ENCODE measurements at places on chromosomes 6 and 20.
A peak's percentile ranks its signal among the peaks of the same experiment; 100 is the strongest.

- peak; percentile 42 for DNase-seq
Observed at GRCh38 chr6:20876036-20876435, 341.8 kb downstream of the CDKAL1 start.

DNA sequence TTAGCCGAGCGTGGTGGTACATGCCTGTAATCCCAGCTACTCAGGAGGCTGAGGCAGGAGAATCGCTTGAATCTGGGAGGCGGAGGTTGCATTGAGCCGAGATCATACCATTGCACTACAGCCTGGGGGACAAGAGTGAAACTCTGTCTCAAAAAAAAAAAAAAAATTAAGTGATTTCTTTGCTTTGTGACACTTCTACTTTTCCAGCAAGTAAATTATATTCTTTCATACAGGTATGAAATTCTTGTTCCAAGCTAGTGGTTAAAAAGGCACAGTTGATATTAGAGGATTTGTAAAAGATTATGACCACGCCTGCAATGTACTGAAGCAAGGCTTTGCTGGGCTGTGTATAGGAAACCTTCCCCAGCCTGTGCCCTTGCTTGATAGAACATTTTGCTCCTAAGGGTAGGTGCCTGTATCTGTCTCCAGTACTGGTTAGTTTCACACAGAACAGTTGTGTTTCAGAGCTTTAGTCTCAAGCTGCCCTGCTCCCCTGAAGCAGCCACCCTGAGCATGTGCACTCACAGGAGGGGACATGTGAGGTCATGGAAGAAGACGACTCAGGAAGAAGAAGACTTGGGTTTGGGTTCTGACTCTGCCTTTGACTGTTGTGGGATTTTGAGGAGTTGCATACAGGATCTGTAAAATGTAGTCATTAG lies 10.2 kb downstream of the PTPN1 start:
- DNase-seq, result no peak

DNA sequence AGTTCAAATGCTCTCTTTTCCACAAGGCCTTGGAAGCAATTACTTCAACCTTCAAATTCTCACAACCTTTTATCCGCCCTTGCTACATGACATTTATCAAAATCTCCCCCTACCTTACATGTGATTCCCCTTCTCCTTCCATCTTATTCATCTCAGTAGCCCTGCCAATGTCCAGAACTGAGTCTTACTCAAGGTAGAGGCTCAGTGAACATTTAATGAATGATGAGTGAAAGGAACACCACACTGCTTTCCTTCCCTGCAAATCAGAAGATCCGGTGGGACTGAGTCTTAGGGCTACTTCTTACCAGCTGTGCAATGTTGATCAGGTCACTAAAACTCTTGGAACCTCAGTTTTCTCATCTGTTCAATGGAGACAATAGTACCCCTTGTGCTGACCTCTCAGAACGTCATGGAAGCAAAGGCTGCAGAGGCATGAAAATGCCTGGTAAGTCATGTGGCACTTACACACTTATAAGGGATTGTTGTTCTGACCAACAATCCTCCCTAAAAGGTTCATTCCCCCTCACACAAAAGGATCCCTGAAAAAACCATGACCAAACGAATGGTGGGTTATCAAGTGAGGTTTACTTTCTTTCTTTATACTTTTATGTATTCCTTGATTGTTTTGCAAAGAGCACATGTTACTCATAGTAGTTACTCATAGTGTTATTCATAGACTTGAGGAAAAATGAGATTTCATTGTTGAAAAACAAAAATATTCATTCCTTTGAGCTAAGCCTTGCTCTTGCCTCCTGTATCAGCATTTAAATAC lies 6.5 kb downstream of the MDGA1 start:
- no peak for DNase-seq

- peak; percentile 55 for DNase-seq
Observed at GRCh38 chr6:89034586-89035251, 45.8 kb upstream of the PNRC1 start.

- DNase-seq, result no peak
Observed at GRCh38 chr6:163516908-163517307, 102.4 kb downstream of the QKI start.

GRCh38 chr20:59808729-59809381 lies 124.6 kb downstream of the SYCP2 start:
- no peak for DNase-seq

- DNase-seq, result no peak
Observed at GRCh38 chr6:114718716-114719270, 376.0 kb upstream of the HS3ST5 start.

DNA sequence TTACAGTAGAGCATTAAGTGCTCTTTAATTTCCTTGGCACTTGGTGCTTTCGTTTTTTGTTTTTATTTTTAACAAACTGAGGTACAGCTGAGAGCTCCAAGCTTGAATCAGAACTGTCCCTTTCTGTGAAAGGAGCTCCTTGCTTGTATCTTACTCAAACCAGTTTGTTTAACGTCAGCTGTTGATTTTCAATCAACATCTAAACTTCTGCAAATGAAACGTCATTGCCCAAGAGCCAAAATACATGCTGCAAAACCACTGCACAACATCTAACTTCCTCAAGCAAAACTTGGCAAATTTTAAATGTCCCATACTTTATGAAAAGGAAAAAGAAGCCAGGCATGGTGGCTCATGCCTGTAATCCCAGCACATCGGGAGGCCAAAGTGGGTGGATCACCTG lies 15.2 kb downstream of the VNN2 start:
- DNase-seq, result no peak

- no peak for DNase-seq
Observed at GRCh38 chr6:170025935-170026750, 264.7 kb downstream of the DLL1 start.

GRCh38 chr20:54843865-54844264 lies 368.5 kb downstream of the DOK5 start:
- no peak for DNase-seq

- no peak for DNase-seq
Observed at GRCh38 chr6:46323966-46324622, 153.3 kb upstream of the ENPP5 start.

DNA sequence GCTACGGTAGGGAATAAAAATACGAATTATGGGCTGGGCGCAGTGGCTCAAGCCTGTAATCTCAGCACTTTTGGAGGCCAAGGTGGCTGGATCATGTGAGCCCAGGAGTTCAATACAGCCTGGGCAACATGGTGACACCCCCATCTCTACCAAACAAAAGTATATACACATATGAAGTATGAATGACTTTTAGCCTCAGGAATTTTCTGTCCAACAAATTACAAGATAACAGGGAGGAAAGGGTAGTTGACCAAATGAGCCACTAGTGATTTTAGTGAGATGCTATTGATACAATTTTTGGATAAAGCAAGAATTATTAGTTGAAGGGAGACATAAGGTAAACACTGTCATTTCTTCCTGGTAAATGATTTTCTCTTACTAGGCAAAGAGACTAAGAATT lies 328.2 kb downstream of the SYNE1 start:
- no peak for DNase-seq

- no peak for DNase-seq
Observed at GRCh38 chr20:40156600-40157317, 532.3 kb downstream of the MAFB start.

DNA sequence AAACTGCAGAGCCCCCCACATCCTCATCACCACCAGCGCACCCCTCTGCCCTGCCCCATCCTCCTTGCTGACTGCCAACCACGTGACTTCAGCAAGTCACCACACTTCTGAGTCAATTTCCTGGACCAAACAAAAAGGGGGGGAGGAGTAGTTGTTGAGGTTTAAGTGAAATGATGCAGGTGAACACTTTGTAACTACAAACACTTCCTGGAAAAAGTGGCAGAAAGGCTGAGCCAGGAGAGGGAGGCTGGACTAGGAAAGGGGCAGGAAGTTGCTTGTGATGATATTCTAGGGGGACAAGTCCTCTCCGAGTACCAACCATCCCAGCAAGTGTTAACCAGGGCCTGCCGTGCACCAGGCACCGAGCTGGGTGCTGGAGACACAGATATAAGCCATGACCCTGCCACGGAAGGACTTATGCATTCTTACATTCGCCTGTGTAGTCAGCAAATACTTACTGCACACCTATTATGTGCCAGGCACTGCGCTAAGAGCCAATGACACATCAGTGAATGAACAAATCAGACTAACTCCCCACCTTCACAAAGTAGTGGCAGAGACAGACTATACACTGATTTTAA lies 67.3 kb downstream of the PREX1 start:
- peak; percentile 53 for DNase-seq

DNA sequence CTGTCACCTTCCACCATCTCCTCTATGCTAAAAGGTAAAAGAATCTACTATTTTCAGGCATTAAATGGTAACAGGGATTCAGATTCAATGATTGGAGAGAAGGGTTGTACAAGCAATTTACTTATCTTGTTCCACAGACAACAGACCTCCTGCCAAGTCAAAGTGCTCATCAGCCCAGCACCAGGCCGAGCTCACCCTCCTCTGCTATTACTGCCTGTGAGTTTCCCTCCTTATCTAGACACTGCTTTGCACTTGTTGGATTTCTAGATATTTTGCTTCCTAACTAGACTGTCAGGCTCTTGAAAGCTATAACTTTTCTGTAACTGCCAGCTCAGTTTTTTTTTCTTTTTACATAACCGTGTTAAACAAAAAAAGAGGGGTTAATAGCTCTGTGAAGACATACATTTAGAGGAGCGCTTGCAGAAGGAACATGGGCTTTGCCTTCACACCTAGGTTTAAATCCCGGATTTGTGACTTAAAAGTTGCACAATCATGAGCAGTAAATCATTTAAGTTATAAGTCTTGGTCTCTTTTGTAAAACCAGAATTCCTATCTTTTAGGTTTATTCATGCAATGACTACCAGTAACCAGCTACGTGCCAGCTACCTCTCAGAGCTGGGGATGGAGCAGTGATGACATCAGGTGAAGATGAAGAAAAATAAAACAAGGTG lies 1.1 kb upstream of the FAM162B start:
- DNase-seq, result no peak

GRCh38 chr6:28656715-28657114 lies 131.0 kb downstream of the GPX5 start:
- no peak for DNase-seq

Measured in AG08395 (cell line).